Stimulated activated CD8-positive, alpha-beta memory T cell treated with anti-CD3 and anti-CD28 coated beads, Interleukin-15, amount 100 ng/mL, for 48 hours (primary cell): ENCODE measurements at places on chromosomes 16 and 17.

GRCh38 chr16:22293137-22294106 is 3.8 kb upstream of the POLR3E start:
- no peak for DNase-seq

DNA sequence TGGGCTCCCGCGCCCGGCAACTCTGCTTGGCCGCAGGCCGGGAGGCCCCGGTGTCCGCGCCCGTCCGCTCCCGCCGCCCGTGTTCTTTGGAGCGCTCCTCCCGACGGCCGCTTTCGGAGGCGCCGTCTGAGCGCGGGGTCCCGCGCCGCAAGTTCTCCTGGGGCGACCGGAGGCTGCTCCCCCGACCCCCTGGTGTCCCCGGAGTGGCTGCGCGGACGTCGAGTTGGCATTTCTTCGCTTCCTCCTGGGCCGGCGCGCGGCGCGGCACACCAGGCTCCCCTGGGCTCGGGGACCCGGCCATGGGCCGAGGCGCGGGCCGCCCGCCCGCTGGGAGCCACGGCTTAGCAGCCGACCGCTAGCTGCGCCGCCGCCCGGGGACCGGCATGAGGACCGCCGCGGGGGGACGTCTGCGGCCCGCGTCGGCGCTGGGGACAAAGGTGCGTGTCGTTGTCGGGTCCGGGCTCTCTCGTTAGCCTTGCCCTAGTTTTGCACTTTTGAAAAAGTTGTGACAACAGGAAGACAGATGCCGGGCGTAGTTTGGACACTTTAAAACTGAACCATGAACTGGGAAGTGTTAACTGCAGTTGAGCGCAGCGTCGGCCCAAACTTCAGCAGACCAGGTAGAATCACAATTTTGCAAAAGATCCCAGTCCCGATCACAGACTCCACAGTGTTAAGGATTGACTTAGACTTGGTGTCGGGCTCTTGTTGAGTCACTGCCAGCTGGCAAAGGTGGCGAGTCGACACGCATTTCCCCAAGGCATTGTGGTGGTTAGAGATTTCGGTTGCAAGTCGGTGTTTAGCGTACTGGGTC is 700 bp downstream of the UBN1 start:
- peak; percentile 20 for DNase-seq

DNA sequence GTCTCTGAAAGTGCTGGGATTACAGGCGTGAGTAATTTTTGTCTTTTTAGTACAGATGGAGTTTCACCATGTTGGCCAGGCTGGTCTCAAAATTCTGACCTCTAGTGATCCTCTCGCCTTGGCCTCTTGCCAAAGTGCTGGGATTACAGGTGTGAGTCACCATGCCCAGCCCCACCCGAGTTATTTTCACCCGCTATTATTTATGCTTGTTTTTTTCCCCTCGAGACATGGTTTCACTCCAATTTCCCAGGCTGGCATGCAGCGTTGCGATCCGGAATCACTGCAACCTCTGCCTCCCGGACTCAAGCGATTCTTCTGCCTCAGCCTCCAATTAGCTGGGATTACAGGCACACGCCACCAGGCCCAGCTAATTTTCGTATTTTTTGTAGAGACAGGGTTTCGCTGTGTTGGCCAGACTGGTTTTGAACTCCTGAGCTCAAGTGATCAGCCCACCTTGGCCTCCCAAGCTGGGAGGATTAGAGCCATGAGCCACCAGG is 9.2 kb downstream of the RPL23 start:
- DNase-seq: no peak

- DNase-seq: no peak
These were observed 12.3 kb downstream of the GRIN2A start for GRCh38 chr16:10169904-10170410.

- no peak for DNase-seq
These were observed 197.6 kb downstream of the AATF start for GRCh38 chr17:37146086-37147064.

- peak; percentile 56 for DNase-seq
These were observed 53.2 kb upstream of the ZNF750 start for GRCh38 chr17:82892899-82893565.

DNA sequence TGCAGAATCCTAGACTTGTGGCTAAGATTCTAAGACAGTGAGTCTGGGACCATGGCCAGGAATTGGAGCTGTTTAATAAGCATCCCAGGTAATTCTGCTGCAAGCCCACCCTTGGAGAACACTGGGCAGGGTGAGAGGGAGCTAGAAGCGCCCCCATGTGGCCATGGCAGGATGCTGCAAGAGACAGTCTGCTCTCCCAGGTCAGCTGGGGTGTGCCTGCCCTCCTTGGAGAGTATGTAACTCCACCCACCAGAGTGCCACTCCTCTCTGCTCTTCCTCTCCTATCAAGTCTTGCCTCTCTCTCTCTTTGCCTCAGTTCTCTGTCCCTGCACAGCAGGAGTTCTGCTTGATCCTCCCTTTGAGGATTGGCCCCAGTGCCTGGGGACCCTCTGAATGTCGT is 14.9 kb downstream of the RCVRN start:
- no peak for DNase-seq

- peak; percentile 83 for DNase-seq
These were observed 5.9 kb upstream of the CD68 start for GRCh38 chr17:7573324-7574080.

DNA sequence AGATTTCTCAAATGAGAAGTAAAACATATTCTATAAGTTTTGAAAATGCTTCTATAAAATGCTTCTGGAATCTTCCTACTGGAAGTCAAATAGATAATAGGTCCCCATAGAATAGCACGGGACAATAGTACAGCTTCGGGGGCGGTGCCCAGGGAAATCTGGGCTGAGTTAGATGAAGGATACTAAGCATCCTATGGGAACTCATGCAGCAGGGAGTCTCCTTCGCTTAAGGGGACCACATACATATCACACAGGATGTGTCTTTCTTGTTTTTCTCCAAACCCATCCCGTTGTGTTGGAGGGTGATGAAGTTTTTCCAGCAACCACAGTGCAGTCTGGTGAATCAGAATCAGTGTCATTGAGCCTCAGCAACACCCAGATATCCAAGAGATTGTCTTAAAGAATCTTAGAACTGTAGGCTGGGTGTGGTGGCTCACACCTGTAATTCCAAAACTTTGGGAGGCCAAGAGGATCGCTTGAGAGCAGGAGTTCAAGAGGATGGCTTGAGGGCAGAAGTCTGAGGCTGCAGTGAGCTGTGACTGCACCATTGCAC is 84.2 kb downstream of the PITPNC1 start:
- no peak for DNase-seq
